ENCODE measurements at places on chromosomes 1 and 21.

- no peak for DNase-seq
Measured at GRCh38 chr1:69693921-69694675, 126.4 kb downstream of the LRRC7 start.

DNA sequence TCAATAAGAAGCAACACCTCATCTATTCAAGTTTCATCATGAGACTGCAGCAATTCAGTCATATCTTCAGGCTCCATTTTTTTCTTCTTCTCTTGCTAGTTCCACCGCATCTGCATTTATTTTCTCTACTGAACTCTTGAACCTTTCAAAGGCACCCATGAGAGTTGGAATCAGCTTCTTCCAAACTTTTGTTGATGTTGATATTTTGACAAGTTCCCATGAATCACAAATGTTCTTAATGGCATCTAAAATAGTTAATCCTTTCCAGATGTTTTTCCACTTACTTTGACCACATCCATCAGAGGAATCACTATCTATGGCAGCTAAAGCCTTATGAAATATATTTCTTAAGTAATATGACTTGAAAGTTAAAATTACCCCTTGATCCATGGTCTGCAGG lies 434.3 kb downstream of the GPATCH2 start:
- DNase-seq: no peak

- no peak for DNase-seq
Measured at GRCh38 chr1:164855716-164856329, 296.8 kb downstream of the PBX1 start.

DNA sequence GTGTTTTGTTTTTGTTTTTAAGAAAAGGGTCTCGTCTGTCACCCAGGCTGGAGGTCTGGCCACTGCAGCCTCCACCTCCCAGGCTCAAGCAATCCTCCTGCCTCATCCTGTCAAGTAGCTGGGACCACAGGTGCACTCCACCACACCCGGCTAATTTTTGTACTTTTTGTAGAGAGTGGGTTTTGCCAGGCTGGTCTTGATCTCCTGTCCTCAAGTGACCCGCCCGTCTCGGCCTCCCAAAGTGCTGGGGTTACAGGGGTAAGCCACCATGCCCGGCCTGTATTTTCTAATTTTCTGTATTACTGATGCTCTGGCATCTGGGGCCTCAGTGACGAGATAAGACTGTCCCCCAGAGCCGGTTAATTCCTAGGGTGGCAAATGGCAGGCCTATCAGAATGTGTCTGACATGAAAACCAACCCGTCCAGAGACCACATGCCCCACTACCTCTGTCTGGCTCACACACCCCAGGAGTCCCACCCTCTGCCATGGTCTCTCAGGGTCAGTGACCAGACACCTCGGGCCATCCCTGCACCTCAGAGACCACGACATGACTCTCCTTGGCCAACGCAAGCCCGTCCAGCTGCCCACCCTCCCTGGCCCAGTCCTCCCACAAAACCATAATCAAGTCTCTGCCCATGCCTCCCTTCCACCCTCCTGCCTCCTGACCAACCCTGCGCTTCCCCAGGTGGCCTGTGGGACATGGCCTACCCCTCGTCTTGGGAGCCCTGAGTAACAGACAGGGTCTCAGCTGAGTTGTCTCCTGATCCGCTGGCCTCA lies 12.5 kb downstream of the NPHP4 start:
- no peak for DNase-seq

DNA sequence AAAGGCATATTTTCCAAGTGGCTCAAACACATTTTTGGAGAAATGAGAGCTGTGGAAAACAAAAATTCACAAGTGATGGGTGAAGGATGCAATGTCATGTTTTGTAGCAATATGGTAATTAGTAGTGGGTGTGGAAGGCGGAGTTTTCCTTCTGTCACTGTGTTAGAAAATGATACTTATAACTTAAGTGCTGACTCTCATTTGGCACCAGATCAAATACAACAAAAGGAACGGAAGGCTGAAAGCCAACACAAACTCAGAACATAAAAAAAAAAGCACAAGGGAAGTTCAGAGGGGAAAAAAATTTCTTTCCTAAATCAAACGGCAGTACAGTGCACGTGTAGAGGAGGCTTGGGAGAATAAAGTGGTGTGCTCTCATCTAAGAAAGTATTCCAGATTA lies at the start of gene TNFSF18:
TSS of gene TNFSF18 (minus strand) at position 77 of the 400 bp plus-strand sequence. CDS start at position 32, 45 bp downstream.
- no peak for DNase-seq

DNA sequence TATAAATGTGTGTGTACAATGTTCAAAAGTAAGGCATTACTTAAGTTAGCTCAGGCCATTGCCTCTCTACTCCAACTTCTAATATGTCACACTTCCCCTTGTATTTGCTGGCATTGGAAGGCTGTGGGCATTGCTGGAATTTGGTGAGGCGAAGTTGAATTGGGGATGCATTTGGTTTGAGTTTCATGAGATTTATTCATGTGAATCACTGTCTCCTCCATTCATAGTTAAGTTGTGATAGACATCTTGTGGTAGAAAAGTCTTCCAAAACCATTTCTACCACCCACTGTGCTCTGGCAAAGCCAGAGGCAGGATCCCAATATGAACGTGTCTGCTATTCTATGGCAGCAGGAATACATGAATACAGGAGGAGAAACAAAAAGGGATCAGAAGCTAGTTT lies 397.8 kb upstream of the USP24 start:
- DNase-seq: no peak

- DNase-seq: no peak
Measured at GRCh38 chr1:46175243-46175642, 356 bp downstream of the TSPAN1 start.

- DNase-seq: no peak
Measured at GRCh38 chr21:34589511-34590282, 25.2 kb downstream of the RCAN1 start.

DNA sequence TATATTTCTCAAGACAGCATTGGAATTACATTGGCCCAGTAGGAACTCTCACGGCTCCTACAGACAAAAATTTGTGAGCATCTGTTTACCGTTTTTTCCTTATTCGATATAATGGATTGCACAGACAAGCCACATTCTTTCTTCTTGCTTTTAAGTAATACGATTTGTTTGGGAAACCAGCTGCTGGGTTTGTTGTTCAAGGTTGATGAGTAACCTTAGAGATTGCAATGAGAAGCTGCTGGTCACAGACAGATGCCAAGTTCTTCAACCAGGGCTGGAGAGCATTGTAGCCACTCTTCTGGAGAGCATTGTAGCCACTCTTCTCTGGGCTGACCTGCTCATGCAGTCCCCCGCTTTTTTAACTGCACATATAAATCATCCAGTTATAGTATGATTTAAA lies 1.4 kb upstream of the MIA3 start:
- no peak for DNase-seq

DNA sequence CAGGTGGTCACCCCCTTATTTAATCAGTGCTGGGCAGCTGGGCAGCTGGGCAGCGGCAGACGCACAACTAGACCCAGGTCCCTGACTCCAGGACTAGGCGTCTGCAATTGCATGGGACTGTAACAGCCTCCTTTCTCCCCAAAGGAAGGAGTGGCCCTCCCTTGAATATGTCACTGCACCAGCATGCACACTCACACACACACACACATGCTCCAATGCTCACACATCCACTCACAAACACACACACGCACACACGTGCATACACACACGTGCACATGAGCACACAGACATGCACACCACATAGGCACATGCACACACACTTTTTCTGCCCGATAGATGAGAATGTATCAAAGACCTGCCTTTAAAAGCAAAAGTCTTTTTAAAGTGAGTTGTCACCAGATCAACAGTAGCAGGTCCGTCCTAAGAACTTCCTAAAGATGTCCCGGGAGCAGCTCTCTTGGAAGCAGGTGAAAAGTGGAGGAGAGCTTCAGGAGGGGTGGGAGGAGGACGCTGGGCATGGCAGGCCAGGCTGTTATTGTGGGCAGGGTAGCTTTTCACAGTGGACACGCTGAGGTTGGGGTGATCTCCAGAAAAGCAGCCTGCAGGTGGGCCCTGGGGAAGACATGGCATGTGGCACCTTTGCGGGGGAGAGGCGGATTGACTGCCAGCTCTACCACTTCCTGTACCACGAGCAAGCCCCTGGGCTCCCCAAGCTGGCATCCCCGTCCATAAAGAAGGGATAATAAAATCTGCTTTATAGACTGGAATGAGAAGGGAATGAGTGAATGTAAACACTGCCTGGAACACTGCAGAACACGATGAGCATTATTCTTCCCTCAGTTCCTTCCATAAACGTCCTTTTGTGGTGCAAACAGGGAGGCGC lies 1.7 kb downstream of the PDE9A start:
- DNase-seq: no peak

GRCh38 chr1:23194119-23194984 lies 22.9 kb downstream of the HTR1D start:
- no peak for DNase-seq

- DNase-seq: no peak
Measured at GRCh38 chr1:205632669-205633169, 908 bp upstream of the ELK4 start.

DNA sequence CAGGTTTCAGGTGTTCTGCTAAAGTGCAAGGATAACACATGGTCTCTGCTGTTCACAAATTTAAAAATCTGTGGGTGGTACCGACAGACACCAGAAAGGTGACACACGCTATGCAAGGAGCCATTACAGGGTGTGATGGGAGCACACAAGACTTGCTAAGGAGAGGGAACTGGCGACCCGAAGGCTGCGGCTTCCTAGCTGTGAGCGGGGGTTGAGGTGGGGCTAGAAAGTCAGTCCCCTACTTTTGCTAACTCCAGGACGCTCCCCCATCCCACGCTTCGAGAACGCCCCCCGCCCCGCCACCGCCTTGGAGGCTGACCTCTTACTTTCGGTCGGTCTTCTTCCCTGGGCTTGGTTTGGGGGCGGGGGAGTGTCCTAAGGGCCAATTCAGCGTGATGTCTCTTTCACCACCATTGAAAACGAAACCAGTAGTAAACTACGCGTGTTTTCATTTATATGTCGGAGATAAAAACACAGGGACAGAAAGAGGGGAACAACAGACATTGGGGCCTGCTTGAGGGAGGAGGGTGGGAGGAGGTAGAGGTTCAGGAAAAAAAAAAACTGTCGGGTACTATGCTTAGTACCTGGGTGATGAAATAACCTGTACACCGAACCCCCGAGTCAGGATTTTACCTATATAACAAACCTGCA lies 1.1 kb downstream of the CKS1B start:
- peak; percentile 61 for DNase-seq

DNA sequence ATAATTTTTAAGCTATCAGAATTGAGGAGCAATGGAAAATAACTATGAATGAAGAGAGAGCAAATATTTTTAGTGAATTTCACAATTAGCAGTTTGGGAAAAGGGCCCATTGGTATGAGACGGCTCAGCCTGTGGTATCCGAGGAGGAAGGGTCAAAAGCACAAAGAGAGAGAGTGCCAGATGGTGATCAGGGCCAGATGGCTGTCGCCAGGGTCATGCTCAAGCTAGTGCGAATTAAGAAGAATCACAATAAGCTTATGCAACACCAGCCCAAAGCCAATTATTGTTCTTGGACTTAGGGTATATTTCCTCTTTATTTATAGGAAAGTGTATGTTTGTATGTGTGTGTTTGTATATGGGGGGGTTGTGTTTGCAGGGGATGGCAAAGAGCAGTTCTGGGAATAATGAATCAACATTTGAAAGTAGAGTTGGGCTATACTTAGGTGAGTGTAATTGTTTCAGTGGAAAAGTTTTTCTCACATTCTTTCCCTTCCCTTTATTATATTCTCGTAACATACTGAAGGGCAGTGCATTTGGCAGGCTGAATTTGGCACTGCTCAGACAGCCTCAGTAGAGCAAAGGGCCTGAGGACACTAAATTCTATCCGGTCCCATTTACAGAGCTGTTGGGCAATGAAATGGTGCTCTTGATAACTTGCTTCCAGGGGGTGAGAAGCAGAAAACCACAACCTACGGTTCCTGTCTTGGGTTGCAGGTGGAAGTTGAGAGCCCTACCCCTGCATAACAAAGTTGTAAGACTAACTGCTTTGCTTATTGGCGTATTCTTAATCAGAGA lies 19.5 kb upstream of the DDR2 start:
- no peak for DNase-seq

DNA sequence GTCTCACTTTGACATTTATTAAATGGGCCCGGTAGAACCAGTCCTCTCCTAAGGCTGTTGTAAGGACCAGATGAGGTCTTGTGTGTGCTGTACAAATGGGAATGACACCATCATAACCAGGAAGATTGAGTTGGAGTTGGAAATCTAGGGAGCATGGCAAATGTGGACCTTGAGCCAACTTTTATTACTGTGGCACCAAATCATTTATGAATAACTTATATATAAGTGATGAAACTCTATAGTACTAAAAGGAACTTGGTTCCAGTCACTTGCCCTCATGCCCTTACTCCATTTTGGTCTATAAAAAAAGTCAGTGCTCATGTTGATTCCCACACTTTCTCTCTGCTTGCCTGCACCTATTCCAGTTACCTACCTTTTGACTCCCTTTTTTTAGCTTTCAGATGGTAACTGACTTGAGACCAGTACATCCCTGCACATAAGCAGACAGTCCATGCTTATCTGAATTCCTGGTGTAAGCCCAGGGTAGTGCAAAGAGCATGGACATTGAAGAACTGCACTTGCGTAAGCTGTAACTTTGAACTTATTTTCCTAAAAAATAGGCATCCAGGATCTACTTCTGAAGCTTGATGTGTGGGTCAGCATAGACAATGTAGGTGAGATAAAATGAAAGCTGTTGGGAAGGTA lies 210.6 kb downstream of the PBX1 start:
- no peak for DNase-seq

Data from GM23338 (cell line).